NCI-H2171 (cell line): ENCODE measurements at places on chromosomes 2 and 18.

DNA sequence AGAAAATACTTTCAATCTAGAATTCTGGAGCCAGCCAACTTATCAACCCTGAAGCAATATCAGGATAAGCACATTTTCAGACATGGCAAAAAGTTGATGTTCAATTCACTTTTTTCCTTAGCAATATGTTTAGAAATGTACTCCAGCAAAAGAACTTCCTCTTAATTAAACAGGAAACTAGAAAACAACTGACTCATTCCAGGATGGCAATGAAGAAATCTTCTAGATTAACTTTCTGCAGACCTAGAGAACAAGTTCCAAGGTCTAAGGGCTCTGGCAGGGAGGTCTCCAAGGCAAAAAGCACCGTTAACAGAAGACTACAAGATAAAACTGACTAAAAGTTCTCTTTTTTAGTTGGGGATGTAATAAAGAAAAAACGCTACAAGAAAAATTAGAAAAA, 69.2 kb upstream of the VWC2L start:
- DNase-seq, result no peak

GRCh38 chr2:100145893-100146656, 3.7 kb upstream of the AFF3 start:
- no peak for DNase-seq

- DNase-seq, result no peak
These were observed 384.7 kb downstream of the FIGN start for GRCh38 chr2:163351143-163351542.

DNA sequence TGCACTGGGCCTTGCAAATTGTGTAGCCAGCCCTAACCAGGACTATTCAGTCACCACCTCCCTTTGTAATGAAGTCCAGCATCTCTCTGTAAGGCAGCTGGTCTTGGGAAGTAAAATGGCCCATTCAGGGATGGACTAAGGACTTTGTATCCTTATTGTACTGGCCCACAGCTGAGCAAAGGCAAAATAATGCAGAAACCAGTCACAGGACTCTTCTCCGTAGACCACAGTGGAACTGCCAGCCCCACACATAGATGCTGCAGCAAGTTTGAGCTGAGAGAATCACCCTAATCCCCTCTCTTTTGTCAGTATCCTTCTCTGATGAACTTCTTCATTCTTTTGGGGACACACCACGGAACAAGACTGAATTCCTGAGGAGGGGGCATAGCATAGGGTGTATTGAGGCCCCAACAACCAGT, 73.6 kb upstream of the RTN4 start:
- no peak for DNase-seq

DNA sequence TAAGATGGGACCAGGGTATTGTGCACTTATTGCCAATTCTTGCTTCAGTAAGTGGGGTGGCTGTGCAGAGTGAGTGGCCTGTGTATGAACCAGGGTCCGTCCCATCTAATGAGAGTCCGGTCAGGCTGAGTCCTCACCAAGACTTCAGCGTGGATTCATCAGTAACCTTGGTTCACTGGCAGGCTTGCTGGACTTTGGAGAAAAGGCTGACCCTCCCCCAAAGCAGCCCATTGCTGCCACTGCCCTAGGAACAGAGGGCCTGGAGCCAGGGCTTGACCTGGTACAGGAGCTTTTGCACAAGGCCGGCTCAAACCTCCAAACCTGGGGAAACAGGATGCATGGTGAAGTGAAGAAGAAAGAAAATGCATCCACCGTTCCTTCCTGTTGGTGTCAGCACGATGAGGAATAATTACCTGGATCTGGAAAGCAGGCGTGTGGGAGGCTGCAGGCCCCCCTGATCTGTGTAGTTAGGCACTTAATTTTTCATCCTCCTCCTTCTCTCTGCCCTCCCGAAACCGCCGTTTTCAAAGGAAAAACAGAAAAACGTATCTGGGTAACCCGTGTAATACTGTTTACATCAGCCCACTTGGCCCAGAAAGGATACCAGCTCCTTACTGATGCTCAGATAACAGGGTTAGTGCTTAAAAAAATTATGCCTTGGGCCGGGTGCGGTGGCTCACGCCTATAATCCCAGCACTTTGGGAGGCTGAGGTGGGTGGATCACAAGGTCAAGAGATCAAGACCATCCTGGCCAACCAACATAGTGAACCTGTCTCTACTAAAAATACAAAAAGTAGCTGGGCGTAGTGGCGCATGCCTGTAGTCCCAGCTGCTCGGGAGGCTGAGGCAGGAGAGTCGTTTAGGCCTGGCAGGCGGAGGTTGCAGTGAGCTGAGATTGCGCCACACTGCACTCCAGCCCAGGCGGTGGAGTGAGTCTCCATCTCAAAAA, 147.7 kb downstream of the TGIF1 start:
- no peak for DNase-seq

DNA sequence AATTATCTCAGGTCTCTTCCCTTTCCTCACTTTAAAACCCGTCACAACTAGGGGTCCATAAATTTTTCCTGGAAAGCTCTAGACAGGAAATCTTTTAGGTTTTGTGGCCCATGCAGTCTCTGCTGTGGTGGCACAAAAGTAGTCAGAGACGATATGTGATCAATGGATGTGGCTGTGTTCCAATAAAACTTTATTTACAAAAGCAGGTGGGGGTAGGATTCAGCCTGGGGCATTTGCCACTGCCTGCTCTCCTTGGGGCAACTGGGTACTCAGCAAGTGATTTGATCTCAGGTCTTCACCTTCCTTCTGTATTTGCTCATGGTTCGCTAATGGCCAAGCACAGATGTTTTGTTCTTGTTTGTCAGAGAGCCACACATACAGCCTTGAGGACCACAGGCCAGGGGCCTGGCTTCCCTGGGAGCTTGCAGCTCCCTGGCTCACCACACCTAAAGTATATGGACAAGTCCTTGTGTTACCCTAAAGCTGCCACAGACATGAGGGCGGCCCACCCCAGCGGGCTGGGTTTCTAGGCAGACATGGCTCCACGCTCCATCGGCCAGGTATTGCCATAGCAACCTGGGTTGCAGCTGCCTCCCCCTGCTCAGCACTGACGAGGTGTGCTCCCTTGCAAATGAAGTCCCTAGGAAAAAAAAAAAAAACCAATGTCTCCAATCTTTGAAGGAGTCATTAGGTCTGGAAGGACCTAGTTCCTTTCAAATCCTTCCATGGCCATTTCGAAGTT, 89.7 kb upstream of the YWHAQ start:
- DNase-seq, result peak; percentile 98

DNA sequence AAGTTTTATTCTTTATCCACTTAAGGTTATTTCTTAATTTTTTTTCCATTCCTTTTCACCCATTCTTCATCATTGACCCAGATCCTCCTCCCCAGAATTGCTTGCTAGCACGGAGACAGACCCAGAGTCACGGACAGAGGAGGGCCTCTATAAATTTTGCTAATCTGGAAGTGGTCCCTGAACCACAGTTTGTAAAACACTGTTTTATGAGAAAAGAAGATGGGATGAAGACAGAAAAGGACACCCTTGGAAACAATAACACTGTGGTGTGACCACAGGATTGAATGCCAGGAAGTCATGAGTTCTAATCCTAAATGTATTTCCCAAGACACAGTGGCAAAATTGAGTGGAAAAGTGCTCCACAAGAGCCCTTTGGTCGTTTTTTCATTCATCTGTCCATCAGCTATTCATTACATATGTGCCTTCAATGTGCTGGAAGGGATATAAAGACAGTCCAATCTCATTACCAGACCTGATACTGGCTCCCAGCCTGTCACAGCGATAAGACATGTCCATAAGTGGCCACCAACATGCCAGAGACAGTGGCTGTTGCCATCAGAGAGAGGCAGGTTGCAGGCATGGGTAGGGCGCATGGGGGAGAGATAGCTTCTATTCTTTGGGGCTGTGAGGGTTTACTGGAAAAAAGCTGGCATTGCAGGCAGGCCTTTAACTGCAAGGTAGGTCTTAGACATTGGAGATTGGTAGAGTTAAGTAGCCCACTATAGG, 175.2 kb upstream of the ALPP start:
- DNase-seq, result no peak

GRCh38 chr2:235560345-235560744, 66.5 kb downstream of the AGAP1 start:
- DNase-seq, result no peak

DNA sequence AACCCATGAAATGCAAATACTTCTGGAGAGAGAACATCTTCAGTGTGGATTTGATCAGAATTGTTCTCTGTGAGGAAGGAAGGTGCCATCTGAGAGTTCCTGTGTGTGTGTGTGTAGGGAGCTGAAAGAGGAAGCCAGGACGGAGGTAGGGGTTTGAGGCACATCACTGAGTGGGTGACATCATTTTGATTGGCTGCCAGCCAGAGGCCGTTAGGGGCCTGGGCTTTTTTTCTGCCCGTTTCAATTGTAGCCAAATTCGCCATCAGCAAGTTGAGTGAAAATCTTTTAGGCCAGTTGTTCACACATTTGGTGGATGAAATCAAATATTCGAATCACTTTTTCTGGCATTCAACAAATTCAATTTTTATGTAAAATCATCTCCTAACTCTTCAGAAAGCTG, 48.9 kb downstream of the TSN start:
- peak; percentile 75 for DNase-seq

- DNase-seq, result no peak
These were observed 401.7 kb upstream of the HS6ST1 start for GRCh38 chr2:128720080-128721022.

GRCh38 chr2:8475349-8476031, 206.4 kb upstream of the ID2 start:
- no peak for DNase-seq

GRCh38 chr2:62641410-62641843, 64.1 kb upstream of the EHBP1 start:
- no peak for DNase-seq

DNA sequence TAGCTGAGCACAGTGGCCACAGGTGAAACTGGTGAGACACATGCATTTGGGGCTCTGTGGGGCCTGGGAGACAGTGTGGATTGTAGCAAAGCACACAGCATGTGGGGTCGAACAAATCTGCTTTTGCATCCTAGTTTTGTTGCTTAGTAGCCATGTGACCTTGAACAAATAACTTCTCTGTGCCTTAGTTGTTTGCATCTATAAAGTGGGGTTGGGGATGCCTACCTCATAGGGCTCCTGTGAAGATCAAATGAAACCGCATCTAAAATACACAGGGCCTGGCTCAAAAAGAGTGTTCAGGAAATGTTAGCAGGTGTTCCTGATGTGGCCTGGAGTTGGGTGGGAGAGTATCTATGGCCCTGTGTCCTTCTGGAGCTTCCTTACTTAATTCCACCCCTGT, 30.3 kb upstream of the CATIP start:
- DNase-seq, result no peak

DNA sequence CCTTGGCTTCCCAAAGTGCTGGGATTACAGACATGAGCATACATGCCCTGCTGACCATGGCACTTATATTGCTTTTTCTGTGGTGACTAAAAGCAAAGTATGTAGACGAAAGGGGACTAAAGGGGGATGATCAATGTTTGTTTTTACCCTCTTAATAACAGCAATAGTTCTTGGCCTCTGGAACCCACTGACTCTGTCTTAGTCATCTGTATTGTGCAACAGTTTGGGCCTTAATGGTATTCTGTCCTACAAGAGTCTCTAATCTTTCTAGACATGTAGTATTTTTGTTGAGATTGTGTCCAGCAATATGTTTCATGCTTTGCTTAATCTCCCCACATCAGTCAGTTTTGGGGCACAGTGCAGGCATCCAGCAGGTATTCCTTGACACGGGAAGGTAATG, 359.9 kb upstream of the FANCL start:
- DNase-seq, result no peak

GRCh38 chr2:27501042-27501441, 4.4 kb downstream of the GCKR start:
- DNase-seq, result no peak

GRCh38 chr2:21317131-21317530, 193.4 kb downstream of the TDRD15 start:
- no peak for DNase-seq

- no peak for DNase-seq
These were observed 297.0 kb upstream of the NXPH2 start for GRCh38 chr2:139077099-139077737.

GRCh38 chr2:41326851-41327250, 721.0 kb upstream of the PKDCC start:
- peak; percentile 34 for DNase-seq

DNA sequence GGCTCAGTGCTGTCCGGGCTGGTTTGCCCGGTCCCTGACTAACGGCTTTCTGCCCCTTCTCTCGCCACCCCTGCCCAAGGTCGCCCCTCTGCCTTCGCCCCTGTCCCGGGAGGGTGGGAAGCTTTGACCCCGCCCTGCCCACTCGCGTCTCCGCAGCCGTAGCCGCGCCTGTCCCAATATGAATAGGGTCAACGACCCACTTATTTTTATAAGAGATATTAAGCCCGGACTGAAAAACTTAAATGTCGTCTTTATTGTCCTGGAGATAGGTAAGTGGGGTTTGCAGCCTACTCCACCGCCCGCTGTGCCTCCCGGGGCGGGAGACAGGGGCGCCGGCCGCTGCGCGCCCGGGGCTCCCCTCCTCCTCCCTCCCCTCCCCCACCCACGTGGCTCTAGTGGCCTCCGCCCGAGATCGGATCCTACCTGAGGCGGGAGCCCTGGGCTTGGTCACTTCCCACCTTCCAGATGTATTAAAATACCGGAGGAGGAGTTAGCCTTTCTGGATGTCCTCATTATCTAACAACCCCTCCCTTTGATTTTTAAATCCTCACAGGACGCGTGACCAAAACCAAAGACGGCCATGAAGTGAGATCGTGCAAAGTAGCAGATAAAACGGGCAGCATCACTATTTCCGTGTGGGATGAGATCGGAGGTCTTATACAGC, 633 bp downstream of the NABP1 start:
- peak; percentile 40 for DNase-seq

- DNase-seq, result peak; percentile 35
These were observed 37.6 kb downstream of the CDH7 start for GRCh38 chr18:65788373-65788772.

DNA sequence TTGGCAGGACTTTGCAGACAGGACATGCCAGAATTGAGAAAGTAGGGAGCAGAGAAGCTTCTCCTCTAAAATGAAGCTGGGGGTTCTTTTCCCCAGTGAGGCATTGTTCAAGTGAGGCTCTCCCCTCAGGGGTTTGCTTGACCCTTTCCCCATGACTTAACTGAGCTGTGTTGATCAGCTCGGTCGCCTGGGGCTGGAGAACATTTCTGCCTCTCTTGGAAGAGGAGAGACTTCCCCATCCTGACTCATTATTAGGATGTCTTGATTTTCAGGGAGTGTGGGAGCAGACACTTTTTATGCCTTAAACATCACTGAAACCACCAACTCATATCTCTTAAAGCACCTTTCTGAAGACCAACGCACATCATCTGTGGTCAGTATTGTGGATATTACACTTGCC, 27.9 kb upstream of the GLI2 start:
- DNase-seq, result no peak

- DNase-seq, result no peak
These were observed 3.5 kb downstream of the WNT6 start for GRCh38 chr2:218863021-218863520.
